ENCODE measurements at places on chromosomes 3 and 15.

- no peak for DNase-seq
Measured at GRCh38 chr3:169354774-169355501, 308.6 kb downstream of the MECOM start.

- DNase-seq: peak; percentile 34
Measured at GRCh38 chr15:100627789-100628395, 25.5 kb downstream of the ASB7 start.

- no peak for DNase-seq
Measured at GRCh38 chr3:52891164-52891563, 6.2 kb downstream of the STIMATE start.

DNA sequence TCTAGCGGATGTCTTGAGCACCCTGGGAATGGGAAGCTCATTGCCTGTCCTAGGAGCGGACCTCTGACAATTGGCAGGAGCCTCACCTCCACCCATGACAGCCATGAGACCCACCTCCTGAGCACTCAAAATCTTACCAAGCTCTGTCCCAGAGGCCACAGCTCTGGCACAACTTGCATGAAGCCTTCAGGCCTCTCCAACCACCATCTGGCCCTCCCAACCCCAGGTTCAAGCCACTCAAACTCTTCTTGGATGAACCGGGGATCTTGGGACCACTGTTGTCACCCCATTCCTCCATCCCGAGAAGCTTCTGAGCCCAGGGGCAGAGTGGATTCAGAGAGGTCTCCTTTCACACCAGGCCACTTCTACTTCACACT lies 1.5 kb downstream of the VIPR1 start:
- DNase-seq: no peak

GRCh38 chr15:78170848-78171773 lies 21.9 kb downstream of the IDH3A start:
- no peak for DNase-seq

DNA sequence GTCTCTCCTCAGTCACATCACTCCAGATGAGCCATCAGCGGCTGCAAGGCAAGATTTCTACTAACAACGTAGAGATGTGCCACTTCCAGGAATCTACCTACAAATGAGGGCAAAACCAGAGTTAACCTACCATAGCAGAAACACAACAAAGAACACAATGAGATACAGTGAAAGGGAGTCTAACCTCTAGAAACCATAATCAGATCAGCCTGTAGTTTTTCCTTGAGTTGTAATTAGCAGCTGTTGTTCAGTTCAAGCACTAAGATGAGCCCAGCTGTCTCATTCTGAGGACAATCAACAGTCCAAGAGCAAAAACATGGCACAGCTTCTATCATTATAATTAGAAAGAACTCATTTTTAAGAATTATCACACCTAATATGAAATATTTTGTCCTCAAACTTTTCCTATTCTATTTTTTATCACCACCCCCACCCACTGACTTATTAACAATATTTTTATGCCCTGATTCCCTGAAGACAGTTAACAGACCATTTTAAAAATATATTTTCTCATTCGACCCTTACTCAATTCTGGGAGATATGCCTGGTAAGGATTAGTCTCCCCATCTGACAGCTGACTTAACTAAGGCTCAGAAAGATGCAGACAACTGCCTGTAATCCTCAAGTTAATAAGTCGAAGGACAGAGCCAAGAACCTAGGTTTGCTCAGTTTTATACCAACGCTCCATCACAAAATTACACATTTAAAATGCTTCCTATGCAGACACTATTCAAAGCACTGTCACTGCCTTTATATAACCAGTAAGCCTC lies 50.1 kb downstream of the MAGI1 start:
- DNase-seq: no peak

DNA sequence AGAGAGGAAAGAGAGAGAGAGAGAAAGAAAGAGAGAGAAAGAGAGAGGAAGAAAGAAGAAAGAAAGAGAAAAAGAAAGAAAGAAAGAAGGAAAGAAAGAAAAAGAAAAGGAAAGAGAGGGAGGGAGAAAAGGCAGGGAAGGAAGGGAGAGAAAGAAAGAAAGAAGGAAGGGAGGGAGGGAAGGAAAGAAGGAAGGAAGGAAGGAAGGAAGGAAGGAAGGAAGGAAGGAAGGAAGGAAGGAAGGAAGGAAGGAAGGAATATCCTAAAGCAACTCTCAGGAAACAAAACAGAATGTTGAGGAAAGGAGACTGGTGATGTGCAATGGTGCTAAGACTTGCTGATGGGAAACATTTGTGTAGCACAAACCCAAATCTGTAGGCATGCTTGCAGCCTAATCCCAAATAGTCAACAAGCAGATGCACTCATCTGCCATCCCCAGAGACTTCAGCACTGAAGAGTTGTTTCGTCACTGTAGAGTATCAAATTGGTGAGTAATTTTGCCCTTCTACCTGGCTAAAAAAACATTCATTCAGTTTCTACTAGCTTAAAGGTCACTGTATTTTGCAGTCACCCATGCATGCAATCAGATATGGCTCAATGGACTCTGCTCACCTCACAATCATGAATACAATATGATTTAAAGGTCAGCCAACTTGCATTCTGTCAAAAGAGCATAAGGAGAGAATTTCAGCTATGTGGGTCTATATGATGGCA lies 480.3 kb downstream of the FGF12 start:
- no peak for DNase-seq

DNA sequence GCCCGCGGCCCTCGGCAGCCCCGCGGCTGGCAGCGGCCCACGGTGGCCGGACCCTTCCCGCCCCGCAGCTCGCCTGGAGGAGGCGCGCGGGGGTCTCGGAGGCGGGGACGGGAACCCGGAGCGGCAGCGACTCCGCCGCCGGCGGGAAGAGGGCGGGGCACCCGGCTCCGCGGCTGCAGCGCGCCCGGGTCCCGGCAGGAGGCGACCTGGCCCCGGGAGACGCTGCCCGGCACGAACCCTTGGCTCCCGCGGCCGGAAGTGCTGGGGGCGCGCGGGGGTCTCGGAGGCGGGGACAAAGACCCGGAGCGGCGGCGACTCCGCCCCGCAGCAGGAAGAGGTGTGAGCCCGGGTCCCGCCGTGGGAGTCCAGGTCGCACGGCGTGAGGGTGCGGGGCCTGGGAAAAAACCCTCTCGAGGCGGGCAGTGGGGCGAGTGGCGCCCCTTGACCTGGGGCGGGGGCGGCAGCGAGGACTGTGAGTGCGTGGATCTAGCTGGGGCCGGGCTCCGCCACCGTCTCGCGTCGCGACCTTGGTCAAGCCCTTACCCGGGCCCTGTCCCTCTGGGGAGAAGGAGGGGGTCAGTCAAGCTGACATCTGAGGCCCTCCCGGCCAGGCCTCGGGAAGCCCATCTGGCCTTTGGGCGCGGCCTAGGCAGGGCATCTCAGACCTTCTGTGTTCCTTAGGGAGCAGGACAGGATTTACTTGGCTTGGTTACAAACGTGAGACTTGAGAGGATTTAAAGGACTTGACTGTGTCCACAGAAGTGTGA lies at the start of gene CIB2:
Gene CIB2, minus strand, starts transcription at position 151 of the 767 bp plus-strand sequence. CDS start 230 bp downstream, outside the sequence.
- peak; percentile 75 for DNase-seq

GRCh38 chr3:36730966-36731365 lies 33.4 kb downstream of the DCLK3 start:
- DNase-seq: no peak

- DNase-seq: no peak
Measured at GRCh38 chr3:140843656-140844055, 98.0 kb upstream of the SLC25A36 start.
